ENCODE measurements at places on chromosomes 16 and 17.

DNA sequence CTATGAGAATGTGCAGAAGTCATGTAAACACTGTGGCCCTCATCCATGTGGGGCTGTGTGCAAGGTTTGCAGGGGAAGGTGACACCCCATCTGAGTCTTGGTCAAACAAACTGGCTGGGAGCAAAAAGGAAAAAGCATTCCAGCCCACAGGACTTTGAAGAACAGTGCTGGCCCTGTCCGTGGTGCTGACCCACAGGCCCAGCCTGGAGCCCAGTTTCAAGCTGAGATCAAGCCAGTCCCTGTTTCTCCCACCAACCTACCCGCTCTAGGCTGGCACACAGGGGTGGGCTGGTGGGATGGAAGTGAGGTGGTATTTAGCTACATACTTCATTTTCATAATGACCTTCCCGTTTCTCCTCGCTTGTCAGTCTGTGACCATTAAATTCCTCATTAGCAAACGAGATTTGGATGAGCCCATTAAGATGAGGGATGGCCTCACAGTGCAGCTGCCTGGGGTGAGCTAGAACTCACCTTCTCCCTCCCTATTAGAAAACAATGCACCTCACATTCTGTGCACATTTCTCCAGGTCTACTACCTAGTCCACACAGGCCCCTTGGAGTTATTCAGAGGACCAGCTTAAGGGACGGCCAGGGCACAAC, 12.6 kb upstream of the RPL38 start:
- no peak for DNase-seq

DNA sequence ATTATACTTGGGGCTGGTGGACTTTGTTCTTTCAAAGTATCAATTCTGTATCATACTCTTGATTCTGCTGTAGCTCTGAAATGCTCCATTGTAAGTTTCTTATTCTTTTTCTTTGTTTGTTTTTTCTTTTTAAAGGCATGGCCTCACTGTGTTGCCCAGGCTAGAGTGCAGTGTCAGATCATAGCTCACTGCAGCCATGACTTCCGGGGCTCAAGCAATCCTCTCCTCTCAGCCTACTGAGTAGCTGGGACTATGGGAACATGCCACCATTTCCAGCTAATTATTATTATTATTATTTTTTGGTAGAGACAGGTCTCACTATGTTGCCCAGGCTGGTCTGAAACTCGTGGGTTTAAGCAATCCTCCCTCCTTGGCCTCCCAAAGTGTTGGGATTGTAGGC, 38.9 kb upstream of the METTL9 start:
- no peak for DNase-seq

DNA sequence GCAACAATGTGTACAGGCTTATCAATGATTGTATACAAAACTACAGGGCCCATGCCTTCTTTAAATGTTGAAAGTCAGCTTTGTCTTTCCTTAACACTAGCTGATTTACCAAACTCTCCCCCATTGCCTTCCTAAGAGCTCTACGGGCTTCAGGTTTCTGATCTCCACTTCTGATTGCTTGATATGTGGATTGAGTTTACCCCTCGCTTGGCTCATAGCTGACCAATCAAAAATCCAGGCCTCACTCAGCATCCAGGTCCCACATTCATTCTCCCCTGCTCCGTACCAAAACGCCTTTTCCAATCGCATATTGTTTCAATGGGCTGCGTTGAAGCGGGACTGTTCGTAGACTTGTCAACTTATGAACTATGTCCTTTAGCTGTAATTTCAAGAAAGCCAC, 195.1 kb upstream of the TOX3 start:
- no peak for DNase-seq

DNA sequence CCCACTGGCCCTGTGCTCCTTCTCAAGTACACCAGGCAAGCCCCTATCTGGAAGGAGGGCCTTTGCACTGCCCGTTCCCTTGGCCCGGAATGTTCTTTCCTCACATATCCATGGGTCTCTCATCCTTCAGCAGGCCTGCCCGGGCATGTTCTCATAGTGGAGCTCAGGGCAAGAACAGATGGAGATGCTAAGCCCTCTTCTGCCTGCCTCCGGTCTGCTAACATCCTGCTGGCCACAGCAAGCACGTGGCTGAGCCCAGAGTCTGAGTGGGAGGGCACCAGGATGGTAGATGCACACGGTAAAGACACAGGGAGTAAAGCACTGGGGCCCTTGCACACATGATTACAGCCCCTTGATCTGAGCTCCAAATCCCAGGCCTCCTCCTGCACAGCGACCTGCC, 19.8 kb upstream of the ANKRD40CL start:
- no peak for DNase-seq
